ENCODE measurements at places on chromosomes 3 and 15. TPM values are rescaled to one million over a fixed set of nuclear protein-coding genes. Genes with fewer than 3 reads are reported as not detected.

- H3K4me3 ChIP-seq = no peak overlapping the region
- no peaks in the 10 kb centered on the region for H3K36me3 ChIP-seq
- H3K27ac ChIP-seq = no peak overlapping the region
- H3K4me1 ChIP-seq = no peaks in the 10 kb centered on the region
- peaks cover 2% of the 10 kb centered on the region for H3K27me3 ChIP-seq
- no peak for DNase-seq
Observed at GRCh38 chr15:79475306-79475705, 43.2 kb downstream of the MINAR1 start.

GRCh38 chr3:172528677-172529076 lies 5.4 kb upstream of the TNFSF10 start:
- H3K4me3 ChIP-seq = no peak overlapping the region
- H3K27me3 ChIP-seq = no peaks in the 10 kb centered on the region
- no peak for DNase-seq
- no peaks in the 10 kb centered on the region for H3K36me3 ChIP-seq
- no peak overlapping the region for H3K27ac ChIP-seq

DNA sequence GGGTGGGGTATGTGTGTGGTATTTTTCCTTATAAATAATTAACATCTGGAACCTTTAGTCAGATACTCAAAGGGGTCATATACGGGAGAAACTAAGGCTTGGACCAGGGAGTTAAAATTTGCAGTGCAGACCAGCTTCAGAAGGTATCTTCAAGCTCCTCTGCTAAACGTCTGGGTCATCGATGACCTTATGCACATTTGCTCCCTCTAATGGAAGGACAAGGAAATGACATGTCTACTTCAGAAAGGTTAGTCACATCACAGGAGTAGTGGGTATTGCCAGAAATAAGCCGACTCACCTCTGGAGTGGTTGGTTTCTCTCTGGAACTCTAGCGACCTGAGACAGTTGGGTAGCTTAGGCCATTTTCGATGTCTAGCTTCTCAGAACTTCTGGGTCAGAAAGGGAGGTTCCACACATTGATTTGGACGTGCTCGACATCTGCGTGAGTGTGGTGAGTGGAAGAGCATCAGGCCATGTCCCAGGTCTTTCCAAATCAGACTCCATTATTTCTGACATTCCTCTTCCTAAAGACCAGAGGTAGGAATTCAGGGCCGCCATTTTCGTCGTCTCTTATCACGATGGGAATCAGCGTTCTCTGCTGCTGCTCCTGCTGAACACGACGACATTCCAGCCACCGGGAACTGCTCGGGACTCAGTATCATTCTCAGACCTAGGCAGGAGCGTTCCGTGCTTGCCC lies 31.8 kb upstream of the RASA2 start:
- H3K4me3 ChIP-seq = no peak overlapping the region
- no peak overlapping the region for H3K27ac ChIP-seq
- H3K4me1 ChIP-seq = peaks cover 24% of the 10 kb centered on the region

GRCh38 chr3:177598097-177598833 lies 401.0 kb upstream of the TBL1XR1 start:
- H3K4me1 ChIP-seq = peaks cover 55% of the 10 kb centered on the region
- no peak overlapping the region for H3K4me3 ChIP-seq
- H3K36me3 ChIP-seq = no peaks in the 10 kb centered on the region

DNA sequence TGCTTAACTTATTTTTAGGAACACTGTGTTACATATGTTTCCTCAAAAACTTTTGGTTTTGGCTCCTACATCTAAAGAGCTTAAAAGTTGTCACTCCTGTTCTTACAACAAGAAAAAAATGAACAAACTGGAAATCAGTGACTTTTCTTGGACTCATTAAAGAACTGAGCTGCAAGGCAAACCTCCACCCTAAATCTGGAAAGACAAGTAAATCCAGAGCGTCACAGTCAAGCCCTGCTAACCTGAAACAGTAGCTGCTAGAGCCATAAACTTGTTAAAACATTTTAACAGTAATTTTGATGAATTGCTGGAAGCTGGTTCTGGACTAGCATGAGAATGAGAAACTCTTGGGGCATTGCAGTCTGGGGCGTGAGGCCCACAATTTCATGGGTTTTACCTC lies 350.5 kb upstream of the COL8A1 start:
- no peak for DNase-seq
- H3K36me3 ChIP-seq = no peaks in the 10 kb centered on the region
- no peak overlapping the region for H3K4me3 ChIP-seq
- H3K27ac ChIP-seq = no peak overlapping the region
- no peaks in the 10 kb centered on the region for H3K27me3 ChIP-seq

GRCh38 chr3:52021489-52022268 lies 26.0 kb upstream of the RPL29 start:
- peak overlapping the region; percentile 5 for H3K4me3 ChIP-seq
- DNase-seq = no peak
- no peaks in the 10 kb centered on the region for H3K36me3 ChIP-seq
- peaks cover 49% of the 10 kb centered on the region for H3K4me1 ChIP-seq

DNA sequence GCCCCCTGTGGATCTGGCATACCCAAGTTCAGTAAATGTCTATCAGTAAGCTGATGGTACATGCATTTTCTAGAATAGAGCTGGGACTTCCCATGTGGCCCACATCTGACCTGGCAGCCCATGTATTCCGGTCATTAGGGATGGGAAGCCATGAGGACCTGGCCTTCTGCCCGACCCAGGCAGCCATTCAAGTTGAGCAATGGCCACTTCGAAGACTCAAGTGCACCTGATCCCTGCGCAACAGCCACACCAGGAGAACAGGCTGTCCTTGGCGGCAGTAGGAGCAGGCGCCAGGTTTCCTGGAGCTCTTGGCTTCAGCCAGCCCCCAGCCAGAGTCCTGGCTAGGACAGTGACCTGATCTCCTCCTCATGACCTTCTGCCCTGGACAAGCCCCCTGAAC lies 14.6 kb downstream of the HEMK1 start:
- H3K36me3 ChIP-seq = peaks cover 10% of the 10 kb centered on the region
- peak overlapping the region; percentile 49 for H3K27ac ChIP-seq
- H3K27me3 ChIP-seq = peaks cover 6% of the 10 kb centered on the region
- DNase-seq = no peak
- H3K4me1 ChIP-seq = peaks cover 7% of the 10 kb centered on the region

GRCh38 chr3:9930804-9931418 lies 2.7 kb upstream of the CRELD1 start:
- H3K4me3 ChIP-seq = no peak overlapping the region
- no peak overlapping the region for H3K27ac ChIP-seq
- peaks cover 11% of the 10 kb centered on the region for H3K27me3 ChIP-seq
- no peak for DNase-seq
- H3K4me1 ChIP-seq = peaks cover 20% of the 10 kb centered on the region
- H3K36me3 ChIP-seq = peaks cover 19% of the 10 kb centered on the region

DNA sequence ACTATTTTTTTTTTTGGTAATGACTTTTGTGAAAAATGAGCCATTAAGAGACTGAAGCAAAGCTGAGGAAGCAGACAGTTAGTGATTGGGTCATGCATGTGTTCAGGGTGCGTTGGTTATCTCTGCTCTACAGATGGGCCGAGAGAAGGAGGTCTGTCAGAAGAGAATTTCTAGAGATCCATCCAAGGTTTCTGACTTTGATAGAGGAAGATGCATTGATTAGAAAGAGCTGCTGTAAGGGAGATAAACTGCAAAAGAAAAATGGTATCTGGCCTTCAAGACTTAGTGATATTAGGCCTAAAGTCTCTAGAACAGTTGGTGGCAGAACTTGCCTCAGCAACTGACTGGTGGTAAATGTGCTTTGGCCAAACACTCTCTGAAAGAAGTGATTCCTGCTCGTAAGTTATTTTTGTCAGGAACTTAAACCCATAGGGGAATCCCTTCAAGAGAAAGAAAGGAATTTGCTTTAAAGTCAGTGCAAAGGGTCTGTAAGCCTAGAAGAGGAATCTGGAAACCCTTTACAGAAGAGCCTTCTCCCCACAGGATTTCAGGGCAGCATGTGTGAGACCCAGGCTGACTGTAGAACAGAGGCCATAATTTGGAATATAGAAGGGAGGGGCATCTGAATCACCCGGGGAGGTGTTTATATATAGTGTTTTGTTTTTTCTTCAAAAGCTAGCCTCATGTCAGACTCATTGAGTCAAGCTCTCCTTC lies 67.8 kb downstream of the OPA1 start:
- no peaks in the 10 kb centered on the region for H3K27me3 ChIP-seq
- no peaks in the 10 kb centered on the region for H3K4me1 ChIP-seq
- no peak overlapping the region for H3K4me3 ChIP-seq
- no peak for DNase-seq
- no peak overlapping the region for H3K27ac ChIP-seq

- H3K4me3 ChIP-seq = no peak overlapping the region
- peaks cover 5% of the 10 kb centered on the region for H3K36me3 ChIP-seq
- no peak for DNase-seq
- H3K27ac ChIP-seq = no peak overlapping the region
- H3K27me3 ChIP-seq = peaks cover 10% of the 10 kb centered on the region
Observed at GRCh38 chr15:42046597-42046996, 25.8 kb upstream of the PLA2G4E start.

DNA sequence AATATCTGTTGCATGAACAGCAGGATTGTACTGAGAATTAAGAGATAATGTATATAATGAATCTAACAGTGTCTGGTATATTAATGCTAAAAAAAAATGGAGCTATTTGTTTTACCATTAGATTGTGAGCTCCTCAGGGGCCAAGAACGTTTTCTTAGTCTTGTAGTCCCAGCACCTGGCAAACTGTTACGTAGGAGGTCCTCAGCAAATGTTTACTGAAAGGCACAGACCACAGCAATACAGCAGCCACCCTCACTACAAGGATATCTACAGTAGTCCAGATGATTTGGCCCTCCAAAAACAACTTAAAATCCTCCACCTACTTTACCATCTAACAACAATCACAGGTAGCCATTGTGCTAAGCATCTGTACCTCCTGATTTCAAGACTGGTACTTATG lies 59.7 kb downstream of the MSL2 start:
- peaks cover 6% of the 10 kb centered on the region for H3K4me1 ChIP-seq
- H3K27ac ChIP-seq = no peak overlapping the region
- H3K27me3 ChIP-seq = no peaks in the 10 kb centered on the region
- H3K36me3 ChIP-seq = no peaks in the 10 kb centered on the region
- no peak for DNase-seq

- no peaks in the 10 kb centered on the region for H3K36me3 ChIP-seq
- H3K27ac ChIP-seq = no peak overlapping the region
- H3K27me3 ChIP-seq = peaks cover 1% of the 10 kb centered on the region
- no peak overlapping the region for H3K4me3 ChIP-seq
Observed at GRCh38 chr3:40845447-40845846, 320.7 kb downstream of the ZNF621 start.

GRCh38 chr3:114456742-114457141 lies 162.9 kb downstream of the TIGIT start:
- H3K36me3 ChIP-seq = no peaks in the 10 kb centered on the region
- no peaks in the 10 kb centered on the region for H3K27me3 ChIP-seq
- H3K4me1 ChIP-seq = no peaks in the 10 kb centered on the region
- H3K27ac ChIP-seq = no peak overlapping the region

DNA sequence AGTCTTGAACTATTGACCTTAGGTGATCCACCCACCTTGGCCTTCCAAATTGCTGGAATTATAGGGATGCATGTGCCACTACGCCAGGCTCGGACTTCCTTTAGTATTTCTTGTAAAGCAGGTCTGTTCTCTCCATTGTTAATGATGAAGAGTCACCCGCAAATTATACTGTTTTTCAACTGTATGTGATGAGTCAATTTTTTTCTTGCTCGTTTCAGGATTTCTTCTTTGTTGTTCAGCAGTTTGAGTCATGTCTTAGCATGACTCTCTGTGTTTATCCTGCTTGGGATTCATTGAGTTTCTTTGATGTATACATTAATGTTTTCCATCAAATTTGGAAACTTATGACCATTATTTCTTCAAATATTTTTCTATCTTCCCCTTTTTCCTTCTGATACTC lies 28.9 kb downstream of the GRAMD1C start:
- H3K4me3 ChIP-seq = no peak overlapping the region
- no peaks in the 10 kb centered on the region for H3K27me3 ChIP-seq
- no peak overlapping the region for H3K27ac ChIP-seq
- DNase-seq = no peak

DNA sequence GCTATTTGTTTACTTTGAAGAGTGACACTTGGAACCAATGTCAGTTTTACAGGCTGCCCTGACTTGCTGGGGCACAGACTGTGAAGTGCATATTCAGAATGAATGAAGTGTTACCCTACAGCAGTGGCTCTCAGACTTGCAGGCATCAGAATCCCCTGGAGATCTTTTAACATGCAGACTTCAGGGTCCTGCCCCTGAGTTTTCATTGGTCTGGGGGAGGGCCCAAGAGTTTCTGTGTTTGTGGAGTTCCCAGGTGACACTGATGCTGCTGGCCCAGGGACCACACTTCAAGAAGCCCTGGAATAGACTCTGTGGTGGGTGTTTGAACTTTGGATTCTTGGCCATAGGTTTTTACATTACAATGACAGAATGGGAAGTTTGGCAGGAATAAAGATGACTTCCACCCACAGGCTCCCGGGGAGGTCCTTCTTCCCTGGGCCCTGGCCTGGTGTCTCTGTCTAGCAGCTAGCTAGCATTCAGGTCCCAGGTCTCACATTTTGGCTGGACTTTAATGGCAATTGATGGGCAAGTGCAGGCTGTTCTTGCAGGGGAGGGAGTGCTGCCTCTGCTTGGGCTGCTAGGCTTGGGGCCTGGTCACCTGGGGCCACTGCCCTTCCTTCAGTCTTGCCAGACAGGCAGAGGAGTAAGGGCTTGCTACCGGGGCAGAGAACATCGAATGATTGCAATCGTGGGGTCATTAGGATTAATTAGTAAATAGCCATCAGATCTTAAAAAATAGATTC lies 149.0 kb downstream of the APBA2 start:
- H3K4me1 ChIP-seq = peaks cover 2% of the 10 kb centered on the region
- H3K27ac ChIP-seq = no peak overlapping the region
- DNase-seq = no peak

DNA sequence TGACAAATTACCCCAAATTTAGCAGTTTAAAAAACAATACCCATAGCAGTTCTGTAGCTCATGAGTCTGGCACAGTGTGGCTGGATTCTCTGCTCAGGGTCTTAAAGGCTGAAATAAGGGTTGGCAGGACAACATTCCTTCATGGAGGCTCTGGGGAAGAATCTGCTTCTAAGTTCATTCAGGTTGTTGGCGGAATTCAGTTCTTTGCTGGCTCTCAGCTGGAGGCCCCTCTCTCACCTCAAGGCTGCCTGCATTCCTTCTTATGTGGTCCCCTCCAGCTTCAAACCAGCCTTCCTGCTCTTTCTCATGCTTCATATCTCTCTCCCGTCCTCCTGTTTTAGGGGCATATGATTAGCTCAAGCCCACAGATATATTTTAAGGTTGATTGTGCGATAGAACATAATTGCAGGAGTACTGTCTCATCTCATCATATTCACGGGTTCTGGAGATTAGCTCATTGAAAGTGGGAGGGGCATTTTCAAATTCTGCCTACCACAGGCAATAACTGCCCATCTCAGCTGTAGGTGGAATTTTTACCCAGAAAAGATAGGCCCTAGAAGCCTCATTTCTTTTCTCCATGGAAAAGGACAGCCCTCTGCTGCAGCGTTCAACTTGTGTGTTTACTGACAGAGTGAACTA lies 5.6 kb upstream of the ZBTB47 start:
- DNase-seq = no peak
- peaks cover 31% of the 10 kb centered on the region for H3K36me3 ChIP-seq
- H3K27me3 ChIP-seq = peaks cover 12% of the 10 kb centered on the region
- H3K27ac ChIP-seq = peak overlapping the region; percentile 13

- peak overlapping the region; percentile 2 for H3K4me3 ChIP-seq
- peaks cover 10% of the 10 kb centered on the region for H3K36me3 ChIP-seq
- H3K4me1 ChIP-seq = peaks cover 12% of the 10 kb centered on the region
- no peak for DNase-seq
- H3K27ac ChIP-seq = no peak overlapping the region
Observed at GRCh38 chr3:129460155-129460554, 20.1 kb downstream of the IFT122 start.

NRROS gene
- 18.6 TPM for total RNA-seq

OR5K4 gene
- total RNA-seq = not detected

VWA5B2 gene
- total RNA-seq = 1.1 TPM

C3orf33 gene
- 1.1 TPM for total RNA-seq

GOLGA8H gene
- total RNA-seq = 0.59 TPM

CPA3 gene
- not detected for total RNA-seq

SEMA3B gene
- total RNA-seq = 1.7 TPM

C2CD4A gene
- total RNA-seq = 0.18 TPM
